Thoracic aorta (tissue), 2 donors: ENCODE measurements at places on chromosomes 12 and 14. TPM values are rescaled to one million over a fixed set of nuclear protein-coding genes. Genes with fewer than 3 reads are reported as not detected.

The MMP17 gene
- 4.6 TPM for total RNA-seq

The SCAF11 gene
- total RNA-seq, result 199 TPM

- H3K36me3 ChIP-seq, result no peaks in the 10 kb centered on the region
- DNase-seq, result peak; percentile 78
- peak overlapping the region; percentile 68 for H3K4me3 ChIP-seq
- no peaks in the 10 kb centered on the region for H3K27me3 ChIP-seq
- H3K27ac ChIP-seq, result peak overlapping the region; percentile 98
These were observed 7.9 kb downstream of the HDAC7 start for GRCh38 chr12:47811581-47812484.

DNA sequence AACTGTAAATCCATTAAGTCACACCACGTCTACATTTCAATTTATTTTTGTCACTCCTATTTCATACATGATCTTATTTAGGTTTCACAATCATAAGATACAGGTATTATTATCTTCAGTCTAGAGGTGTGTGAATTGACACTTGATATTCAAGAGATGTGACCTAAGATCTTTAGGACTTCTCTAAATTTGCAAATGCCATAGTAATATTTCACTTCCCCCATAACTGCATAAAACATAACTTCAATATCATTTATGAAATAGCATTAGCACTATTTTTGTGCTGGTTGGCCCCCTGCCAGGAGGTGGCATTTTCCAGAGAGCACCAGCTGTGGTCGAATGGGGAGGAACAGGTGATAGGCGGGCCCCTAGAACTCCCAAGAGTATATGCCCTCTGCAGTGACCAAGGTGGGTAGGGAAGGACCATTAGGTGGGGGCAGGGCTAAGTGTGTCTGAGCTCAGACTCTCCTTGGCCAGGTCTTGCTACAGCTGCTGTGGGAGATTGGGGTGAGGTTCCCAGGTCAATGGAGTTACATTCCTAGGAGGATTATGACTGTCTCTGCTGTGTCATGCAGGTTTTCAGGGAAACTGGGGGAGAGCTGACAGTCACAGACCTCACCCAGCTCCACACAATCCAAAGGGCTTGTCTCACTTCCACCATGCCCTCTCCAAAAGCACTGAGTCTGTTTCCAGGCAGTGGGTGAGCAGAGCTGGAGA is 49.2 kb upstream of the ERGIC2 start:
- no peak for DNase-seq
- no peaks in the 10 kb centered on the region for H3K4me1 ChIP-seq
- H3K27me3 ChIP-seq, result no peaks in the 10 kb centered on the region
- H3K4me3 ChIP-seq, result no peak overlapping the region
- no peak overlapping the region for H3K27ac ChIP-seq

The KIF21A gene
- 3.8 TPM for total RNA-seq

DNA sequence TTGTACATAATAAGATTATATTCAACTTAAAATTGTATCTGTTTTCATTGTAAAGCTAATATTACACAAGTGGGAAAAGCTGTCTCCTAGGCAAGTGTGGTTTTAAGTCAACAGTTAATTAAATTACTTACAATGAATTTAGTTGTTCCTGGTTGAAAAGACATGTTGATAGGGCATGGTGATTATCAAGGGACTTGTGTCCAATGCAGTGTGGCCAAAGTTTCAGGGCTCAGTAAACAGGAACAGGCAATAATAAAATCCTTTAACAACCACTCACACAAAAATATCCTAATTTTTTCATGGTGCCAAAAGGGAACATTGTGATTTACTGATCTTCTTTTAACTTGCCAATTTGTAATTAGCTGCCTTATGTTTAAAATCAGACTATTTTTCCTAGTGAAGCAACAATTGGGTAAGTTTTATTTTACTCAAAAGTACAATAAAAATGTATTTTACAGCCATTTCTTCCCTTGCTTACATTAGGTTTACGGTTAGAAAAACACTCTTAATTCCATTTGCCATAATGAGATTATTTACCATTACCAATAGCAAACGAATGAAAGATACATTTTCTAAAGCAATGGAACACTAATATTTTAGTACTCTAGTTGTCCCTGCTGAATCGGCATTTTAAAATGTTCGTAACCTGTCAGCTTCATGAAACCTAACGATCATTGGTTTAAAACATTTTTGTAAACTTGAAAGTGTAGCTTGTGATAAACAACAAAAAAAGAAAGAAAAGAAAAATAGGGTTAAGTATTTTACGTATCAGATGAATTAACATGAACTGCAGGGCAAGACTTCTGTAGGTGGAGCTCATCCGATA is 1.8 kb upstream of the WNK1 start:
- no peak for DNase-seq
- peak overlapping the region; percentile 89 for H3K4me3 ChIP-seq
- H3K27me3 ChIP-seq, result no peaks in the 10 kb centered on the region
- H3K36me3 ChIP-seq, result no peaks in the 10 kb centered on the region
- peak overlapping the region; percentile 97 for H3K27ac ChIP-seq
- peaks cover 8% of the 10 kb centered on the region for H3K4me1 ChIP-seq
